NCI-H510A treated with DMSO at 0.1 percent for 48 hours (cell line): ENCODE measurements at places on chromosomes 12 and 14.

DNA sequence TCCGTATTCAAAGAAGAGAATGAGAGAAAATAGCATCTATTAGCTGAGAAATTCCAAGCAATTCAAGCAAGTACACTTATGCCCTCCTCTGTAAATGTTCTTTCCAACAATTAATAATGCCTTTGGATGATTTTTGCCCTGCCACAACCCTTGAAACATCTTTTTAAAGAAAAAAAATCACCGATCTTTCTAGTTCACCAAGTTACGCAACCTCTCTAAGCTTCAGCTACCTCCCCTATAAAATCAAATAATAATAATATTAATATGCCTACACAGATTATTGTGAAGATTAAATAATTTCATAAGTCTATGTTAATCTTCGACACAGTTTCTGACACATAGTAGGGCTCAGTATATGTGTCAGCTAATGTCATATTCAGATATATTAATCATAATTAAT, 19.1 kb downstream of the DEPDC4 start:
- no peak for DNase-seq

- DNase-seq, result peak; percentile 74
These were observed 16.6 kb upstream of the JDP2 start for GRCh38 chr14:75411214-75411540.

DNA sequence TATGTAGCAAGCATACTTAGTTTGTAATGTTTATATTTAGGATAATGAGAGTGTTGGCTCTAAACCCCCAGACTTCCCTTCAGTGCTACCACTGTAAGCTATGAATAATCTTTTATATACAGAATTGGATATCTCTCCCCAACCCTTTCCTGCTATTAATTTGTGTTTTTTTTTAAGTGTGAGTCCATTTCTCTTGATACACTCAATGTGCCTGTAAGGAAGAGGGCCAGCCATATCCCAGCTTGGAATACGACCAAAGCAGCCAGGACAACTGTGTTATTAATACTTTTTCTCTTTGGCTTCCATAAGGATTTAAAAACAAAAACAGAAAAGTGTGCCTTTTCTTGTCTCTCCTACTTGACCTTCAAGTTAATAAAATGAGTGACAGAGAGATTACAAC, 116.7 kb downstream of the SNAPC1 start:
- DNase-seq, result no peak

DNA sequence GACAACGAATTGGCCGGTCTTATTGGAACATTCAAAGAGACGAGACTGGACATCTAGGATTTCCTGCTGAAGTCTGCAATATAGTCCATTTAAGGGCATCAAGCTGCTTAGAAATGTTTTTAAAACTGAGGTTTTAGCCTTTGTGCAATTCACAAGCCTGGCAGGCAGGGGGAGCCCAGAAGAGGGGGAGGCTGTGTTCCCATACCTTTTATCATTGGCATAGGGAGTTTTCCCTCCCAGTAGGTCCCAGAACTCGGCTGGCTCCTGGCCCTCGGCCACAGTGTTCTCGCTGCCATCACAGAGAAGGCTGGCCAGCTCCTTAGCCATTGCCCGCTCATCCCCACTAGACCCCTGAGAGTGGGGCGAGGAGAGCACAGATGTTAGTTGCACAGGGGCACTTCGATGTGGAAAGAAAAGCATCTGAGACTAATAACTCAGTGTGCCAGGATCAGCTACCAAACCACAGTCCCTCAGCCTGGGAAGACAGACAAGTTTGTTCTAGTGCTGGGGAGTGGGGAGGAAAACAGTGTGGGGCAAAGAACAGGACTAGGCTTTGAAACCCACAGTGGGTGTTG, 15.1 kb downstream of the AVIL start:
- peak; percentile 58 for DNase-seq

- DNase-seq, result no peak
These were observed 28.3 kb downstream of the TMEM120B start for GRCh38 chr12:121740847-121741246.

DNA sequence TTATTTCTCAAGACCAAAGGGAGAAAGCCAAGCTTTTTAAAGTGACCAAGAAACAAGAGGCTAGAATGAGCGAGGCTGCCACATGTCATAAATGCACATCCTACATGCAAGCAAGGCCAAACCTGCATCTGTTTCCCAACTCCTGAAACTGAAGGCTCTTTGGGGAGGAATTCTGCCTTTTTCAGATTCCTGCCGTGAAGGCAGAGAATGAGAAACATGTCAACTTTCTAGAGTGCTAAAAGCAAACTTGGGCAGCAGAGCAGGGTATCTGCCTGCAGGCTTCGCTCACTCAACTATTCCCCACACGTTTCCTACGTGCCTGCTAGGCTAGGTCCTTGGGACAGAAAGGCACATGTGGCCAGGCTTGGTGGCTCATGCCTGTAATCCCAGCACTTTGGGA, 15.2 kb downstream of the DPF3 start:
- no peak for DNase-seq

GRCh38 chr12:107736914-107737313, 24.0 kb downstream of the PRDM4 start:
- no peak for DNase-seq

DNA sequence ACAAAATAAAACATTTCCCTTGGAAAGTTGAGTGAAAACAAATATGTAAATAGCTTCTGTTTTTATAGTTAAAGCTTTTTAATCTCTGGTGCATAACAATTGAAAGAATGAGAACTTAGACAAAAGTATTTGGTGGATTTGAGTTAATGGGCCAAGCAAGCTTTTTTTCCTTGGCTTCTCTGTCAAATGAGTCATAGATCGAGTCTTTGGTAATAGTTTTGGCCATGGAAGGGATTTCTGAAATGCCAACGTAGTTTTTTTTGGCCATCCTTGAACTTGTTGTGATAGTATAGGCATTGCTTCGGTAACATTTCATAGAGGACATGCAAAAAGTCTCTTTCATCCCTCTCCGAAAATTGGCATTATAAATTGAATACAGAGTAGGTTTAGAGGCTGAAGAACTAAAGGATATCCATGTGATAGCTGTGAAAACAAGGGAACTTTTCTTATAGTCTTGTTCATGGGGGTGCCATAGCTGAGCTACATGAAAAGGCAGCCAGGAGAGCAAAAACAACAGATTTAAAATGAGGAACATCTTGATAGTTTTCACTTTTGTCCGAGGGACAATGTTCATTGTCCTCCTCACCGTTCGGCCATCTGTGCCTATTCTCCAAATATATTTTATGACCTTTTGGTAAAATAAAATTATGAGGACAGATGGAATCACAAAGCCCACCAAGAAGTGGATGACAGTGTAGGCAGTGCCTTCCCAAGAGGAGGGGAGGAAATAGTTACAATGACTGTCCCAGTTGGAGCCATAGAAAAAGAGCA, 34.7 kb downstream of the GPR19 start:
- no peak for DNase-seq

DNA sequence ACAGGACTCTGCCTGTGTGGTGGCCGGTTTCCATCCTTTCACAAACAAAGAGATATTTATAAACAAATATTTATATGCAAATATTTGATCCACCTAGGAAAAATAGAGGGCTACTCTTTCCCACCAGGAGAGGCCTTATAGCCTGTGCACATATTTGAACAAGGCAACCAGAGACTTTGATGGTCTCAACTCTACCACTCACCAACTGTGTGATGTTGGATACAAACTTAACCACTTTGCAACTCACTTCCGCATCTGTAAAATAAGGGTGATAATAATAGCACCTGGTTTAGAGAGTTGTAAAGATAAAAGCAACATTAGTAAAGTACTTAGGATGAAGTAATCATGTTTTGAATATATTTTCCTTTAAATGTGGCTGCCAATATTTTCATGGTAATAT, 1.5 kb upstream of the CLEC12A start:
- DNase-seq, result peak; percentile 75

DNA sequence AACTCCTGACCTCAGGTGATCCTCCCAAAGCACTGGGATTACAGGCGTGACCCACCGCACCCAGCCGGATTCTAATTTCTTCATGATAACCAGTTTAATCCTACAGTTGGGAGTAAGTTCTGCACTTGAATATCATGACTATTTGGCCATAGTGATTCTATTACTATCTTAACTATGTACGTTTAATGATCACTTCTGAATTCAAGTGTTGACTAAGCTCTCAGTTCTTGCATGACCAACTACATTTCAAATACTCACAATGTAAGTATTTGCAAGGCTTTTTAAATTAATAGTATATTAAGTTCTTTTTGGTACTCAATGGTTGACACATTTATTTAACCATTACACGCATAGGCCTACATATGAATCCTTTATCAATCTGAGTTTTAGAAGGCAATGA, 17.4 kb upstream of the VPS33A start:
- peak; percentile 15 for DNase-seq
